ENCODE measurements at places on chromosomes 1 and 21. TPM values are rescaled to one million over a fixed set of nuclear protein-coding genes. Genes with fewer than 3 reads are reported as not detected.

RXRG gene
- 3.1 TPM for total RNA-seq

- peak; percentile 85 for DNase-seq
These were observed 2.0 kb upstream of the NID1 start for GRCh38 chr1:236066828-236067386.

CACNA1S gene
- total RNA-seq: not detected

DNA sequence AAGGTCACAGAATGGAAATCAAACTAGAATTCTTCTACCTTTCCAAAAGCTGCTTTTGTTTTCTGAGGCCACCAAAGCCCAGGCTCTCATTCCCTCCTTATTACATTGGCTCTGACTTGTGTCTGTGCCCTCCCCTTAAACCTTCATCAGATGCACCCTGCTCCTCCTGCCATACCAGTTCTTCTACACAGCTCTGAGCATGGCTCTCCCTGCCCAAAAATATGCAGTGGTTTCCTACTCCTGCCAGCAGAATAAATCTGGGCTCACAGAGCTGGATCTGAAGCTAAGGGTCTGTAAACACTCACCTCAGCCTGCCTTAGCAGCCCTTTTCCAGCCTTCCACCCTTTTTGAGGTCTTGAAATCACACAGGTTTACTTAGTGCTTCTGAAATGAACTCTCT lies 55.0 kb downstream of the TTC3 start:
- DNase-seq: no peak

DNA sequence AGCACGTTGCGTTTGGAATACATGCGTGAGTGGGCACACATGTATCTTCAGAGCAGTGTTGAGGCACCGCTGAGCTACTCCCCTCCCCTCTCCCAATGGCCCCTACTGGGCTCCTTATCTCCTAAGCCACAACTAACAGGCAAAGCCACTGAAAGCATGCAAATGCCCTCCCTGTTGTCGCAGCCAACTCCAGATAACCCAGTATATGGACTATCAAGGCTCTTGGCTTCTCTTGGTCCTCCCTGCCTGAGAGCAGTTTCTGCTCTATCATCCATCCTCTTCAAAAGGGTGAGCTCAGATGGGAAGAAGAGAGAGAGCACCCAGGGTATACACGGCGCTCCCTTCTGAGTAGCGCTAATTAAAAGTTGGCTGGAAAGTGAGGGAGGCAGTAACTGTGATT lies 58.5 kb upstream of the CNTN2 start:
- no peak for DNase-seq
